HFFc6 (cell line): ENCODE measurements at places on chromosomes 2 and 18.

GRCh38 chr2:240736281-240737250 is 44.9 kb downstream of the AQP12A start:
- no peak overlapping the region for H3K27ac ChIP-seq
- no peaks in the 10 kb centered on the region for H3K36me3 ChIP-seq
- DNase-seq, result no peak
- no peaks in the 10 kb centered on the region for H3K4me1 ChIP-seq
- H3K27me3 ChIP-seq, result peaks cover 31% of the 10 kb centered on the region

DNA sequence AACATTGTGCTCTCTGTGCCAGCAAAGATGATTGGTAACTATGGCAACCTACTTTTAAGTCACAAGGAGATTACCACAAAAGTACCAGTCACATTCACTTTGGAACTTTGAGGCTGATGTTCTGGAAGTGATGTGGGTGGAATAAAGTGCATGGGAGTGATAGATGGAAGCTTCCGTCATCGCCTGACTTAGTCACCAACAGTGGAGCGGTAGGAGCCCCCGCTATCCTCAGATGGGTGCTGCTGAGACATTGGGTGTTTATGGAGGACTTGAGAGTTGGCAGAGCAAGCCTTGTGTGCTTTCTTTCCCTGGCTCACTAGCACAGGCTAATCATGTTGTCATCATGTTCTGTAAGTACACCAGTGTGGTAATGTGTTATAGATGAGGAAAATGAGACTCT is 4.6 kb downstream of the PPP1R7 start:
- no peak for DNase-seq
- H3K4me3 ChIP-seq, result no peak overlapping the region
- H3K27me3 ChIP-seq, result peaks cover 4% of the 10 kb centered on the region
- peak overlapping the region; percentile 58; the same call in 1 of the 2 replicates for H3K27ac ChIP-seq
- peaks cover 67% of the 10 kb centered on the region for H3K4me1 ChIP-seq

- H3K27ac ChIP-seq, result no peak overlapping the region
- no peaks in the 10 kb centered on the region for H3K36me3 ChIP-seq
- no peak overlapping the region for H3K4me3 ChIP-seq
- no peak for DNase-seq
Measured at GRCh38 chr18:33183136-33183535, 257.4 kb downstream of the CCDC178 start.

DNA sequence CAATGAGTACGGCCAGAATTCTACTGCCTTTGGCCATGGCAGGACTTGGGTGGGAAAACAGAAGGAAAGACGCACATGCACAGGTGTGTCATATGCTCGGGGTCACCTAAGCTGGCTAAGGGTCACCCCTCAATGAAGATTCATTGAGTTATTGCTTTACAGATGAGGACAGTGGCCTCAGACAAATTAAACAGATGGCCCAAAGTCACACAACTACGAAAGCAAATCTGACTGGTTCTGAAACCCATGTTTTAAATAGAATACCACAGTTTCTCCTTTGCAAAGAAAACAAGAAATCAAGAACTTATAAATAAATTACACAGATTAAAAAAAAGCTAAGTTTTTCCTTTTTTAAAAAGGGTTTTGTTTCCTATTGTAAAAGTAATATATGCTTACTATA is 70.5 kb downstream of the ID2 start:
- H3K27me3 ChIP-seq, result no peaks in the 10 kb centered on the region
- no peak overlapping the region for H3K4me3 ChIP-seq
- DNase-seq, result no peak
- peaks cover 17% of the 10 kb centered on the region for H3K4me1 ChIP-seq
- peaks cover 17% of the 10 kb centered on the region for H3K36me3 ChIP-seq

- H3K27me3 ChIP-seq, result peaks cover 14% of the 10 kb centered on the region
- no peaks in the 10 kb centered on the region for H3K36me3 ChIP-seq
- peak; percentile 10 for DNase-seq
- H3K4me3 ChIP-seq, result no peak overlapping the region
- no peak overlapping the region for H3K27ac ChIP-seq
Measured at GRCh38 chr2:127901339-127902056, 15.7 kb upstream of the AMMECR1L start.

GRCh38 chr2:198054299-198054698 is 249.9 kb downstream of the PLCL1 start:
- H3K27me3 ChIP-seq, result no peaks in the 10 kb centered on the region; the same call in 1 of the 2 replicates
- no peaks in the 10 kb centered on the region for H3K36me3 ChIP-seq
- DNase-seq, result peak; percentile 21
- no peak overlapping the region for H3K4me3 ChIP-seq

DNA sequence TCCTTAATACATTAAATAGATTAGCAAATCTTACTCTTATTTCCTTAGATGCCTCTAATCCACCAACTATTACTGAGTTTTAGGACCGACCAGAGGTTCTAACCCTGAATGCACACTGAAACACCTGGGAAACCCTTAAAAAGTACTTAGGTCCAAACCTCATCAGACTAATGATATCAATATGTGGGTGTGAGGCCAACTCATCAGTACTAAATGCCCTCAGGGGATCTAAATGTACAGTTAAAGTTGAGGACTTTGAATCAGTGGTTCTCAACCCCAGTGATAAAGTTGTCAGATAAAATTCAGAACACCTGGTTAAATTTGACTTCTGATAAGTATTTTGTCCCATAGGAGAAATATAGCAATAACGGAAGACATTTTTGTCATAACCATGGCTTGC is 20.9 kb downstream of the MMADHC start:
- DNase-seq, result no peak
- peaks cover 36% of the 10 kb centered on the region for H3K36me3 ChIP-seq
- H3K27ac ChIP-seq, result no peak overlapping the region
- H3K27me3 ChIP-seq, result no peaks in the 10 kb centered on the region

DNA sequence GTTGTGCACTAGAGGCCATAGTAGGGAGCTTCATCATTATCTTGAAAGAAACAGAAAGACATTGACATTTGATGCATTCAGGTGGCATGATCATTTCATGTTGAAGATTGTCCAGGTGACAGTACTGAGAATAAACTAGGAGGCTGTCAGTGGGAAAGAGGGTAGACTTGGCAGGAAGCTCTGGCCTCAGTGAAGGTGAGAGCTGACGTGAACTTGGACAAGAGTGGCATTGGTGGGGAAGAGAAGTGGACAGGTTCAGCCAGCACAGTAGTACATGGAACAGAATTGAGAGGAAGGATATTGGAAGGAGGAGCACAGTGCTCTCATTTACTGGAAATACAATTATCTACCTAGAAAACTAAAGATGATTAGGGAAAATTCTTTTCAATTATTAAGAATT is 245.2 kb downstream of the CYRIA start:
- H3K4me1 ChIP-seq, result no peaks in the 10 kb centered on the region
- peaks cover 1% of the 10 kb centered on the region; the same call in 1 of the 2 replicates for H3K27me3 ChIP-seq
- H3K27ac ChIP-seq, result no peak overlapping the region

DNA sequence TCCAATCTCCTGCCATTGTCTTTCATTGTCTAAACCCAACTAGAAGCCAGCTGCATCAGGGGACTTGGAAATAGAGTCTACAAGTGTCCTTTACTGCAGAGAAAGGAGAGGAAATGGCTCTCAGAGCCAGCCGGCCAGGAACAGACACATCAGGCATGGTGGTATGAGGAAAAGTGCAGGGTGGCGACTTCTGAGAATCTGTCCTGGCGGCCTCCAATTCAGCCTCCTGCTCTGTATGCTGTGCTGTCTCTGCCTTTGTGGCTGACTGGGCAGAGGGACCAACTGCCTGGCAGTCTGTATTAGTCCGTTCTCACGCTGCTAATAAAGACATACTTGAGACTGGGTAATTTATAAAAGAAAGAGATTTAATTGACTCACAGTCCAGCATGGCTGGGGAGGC is 36.8 kb upstream of the AQP4 start:
- H3K27me3 ChIP-seq, result no peaks in the 10 kb centered on the region
- H3K36me3 ChIP-seq, result peaks cover 5% of the 10 kb centered on the region; the same call in 1 of the 2 replicates
- no peak overlapping the region for H3K4me3 ChIP-seq
- H3K27ac ChIP-seq, result no peak overlapping the region
- H3K4me1 ChIP-seq, result no peaks in the 10 kb centered on the region

- no peaks in the 10 kb centered on the region for H3K4me1 ChIP-seq
- no peak overlapping the region for H3K27ac ChIP-seq
- DNase-seq, result no peak
- no peak overlapping the region for H3K4me3 ChIP-seq
Measured at GRCh38 chr2:100041946-100042345, 100.4 kb downstream of the AFF3 start.

GRCh38 chr2:215425021-215425782 is 10.7 kb downstream of the FN1 start:
- H3K27ac ChIP-seq, result peak overlapping the region; percentile 54
- H3K27me3 ChIP-seq, result peaks cover 13% of the 10 kb centered on the region
- H3K4me1 ChIP-seq, result peaks cover 72% of the 10 kb centered on the region

DNA sequence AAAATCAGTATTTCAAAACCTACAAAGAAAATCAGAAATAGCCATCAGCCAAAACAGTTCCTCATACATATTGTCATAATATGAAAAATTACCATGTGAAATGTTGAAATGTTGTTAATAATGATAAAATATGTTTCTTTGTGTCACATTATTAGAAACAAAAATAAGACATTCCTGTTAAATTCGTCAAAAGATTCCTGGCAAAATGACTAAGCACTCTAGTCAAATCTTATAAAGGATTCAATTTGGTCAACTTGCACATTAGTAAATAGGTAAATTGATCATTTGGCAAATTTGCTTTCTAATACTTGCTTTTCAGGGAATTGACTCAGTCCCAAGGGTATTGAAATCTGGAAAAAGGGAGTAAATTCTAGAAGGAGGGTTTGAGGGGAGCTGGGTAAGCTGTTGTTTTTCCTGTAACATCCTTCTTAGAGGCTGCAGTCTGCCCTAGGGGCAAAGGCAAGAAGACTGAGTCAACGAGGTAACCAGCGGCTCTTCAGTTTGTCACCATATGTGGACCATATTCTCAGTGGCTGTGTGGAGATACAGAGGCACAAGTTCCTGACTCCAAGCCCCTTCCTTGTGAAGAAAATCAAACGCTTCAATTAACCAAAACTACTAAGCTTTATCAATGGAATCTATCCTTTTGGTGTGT is 482.3 kb downstream of the TNS1 start:
- peak overlapping the region; percentile 58 for H3K4me3 ChIP-seq
- peak; percentile 54 for DNase-seq
- H3K27me3 ChIP-seq, result peaks cover 3% of the 10 kb centered on the region; the same call in 1 of the 2 replicates
- no peaks in the 10 kb centered on the region for H3K36me3 ChIP-seq
- H3K4me1 ChIP-seq, result peaks cover 27% of the 10 kb centered on the region

- no peaks in the 10 kb centered on the region for H3K27me3 ChIP-seq
- H3K27ac ChIP-seq, result no peak overlapping the region
- peaks cover 51% of the 10 kb centered on the region for H3K4me1 ChIP-seq
- no peak overlapping the region for H3K4me3 ChIP-seq
- peak; percentile 42 for DNase-seq
Measured at GRCh38 chr2:222568865-222569264, 87.0 kb downstream of the FARSB start.

GRCh38 chr2:238009563-238009962 is 42.7 kb downstream of the UBE2F start:
- H3K27me3 ChIP-seq, result peaks cover 2% of the 10 kb centered on the region
- no peak overlapping the region for H3K27ac ChIP-seq
- no peak overlapping the region for H3K4me3 ChIP-seq
- H3K4me1 ChIP-seq, result no peaks in the 10 kb centered on the region
- DNase-seq, result no peak

GRCh38 chr2:225649274-225649673 is 249.8 kb downstream of the NYAP2 start:
- no peak overlapping the region for H3K27ac ChIP-seq
- no peak for DNase-seq
- no peaks in the 10 kb centered on the region for H3K4me1 ChIP-seq
- H3K4me3 ChIP-seq, result no peak overlapping the region
- H3K27me3 ChIP-seq, result peaks cover 8% of the 10 kb centered on the region

GRCh38 chr2:7031547-7032245 is 114.5 kb downstream of the RNF144A start:
- no peak overlapping the region for H3K27ac ChIP-seq
- DNase-seq, result no peak
- peaks cover 9% of the 10 kb centered on the region; the same call in 1 of the 2 replicates for H3K36me3 ChIP-seq
- no peak overlapping the region for H3K4me3 ChIP-seq
- H3K4me1 ChIP-seq, result no peaks in the 10 kb centered on the region
- H3K27me3 ChIP-seq, result peaks cover 5% of the 10 kb centered on the region

DNA sequence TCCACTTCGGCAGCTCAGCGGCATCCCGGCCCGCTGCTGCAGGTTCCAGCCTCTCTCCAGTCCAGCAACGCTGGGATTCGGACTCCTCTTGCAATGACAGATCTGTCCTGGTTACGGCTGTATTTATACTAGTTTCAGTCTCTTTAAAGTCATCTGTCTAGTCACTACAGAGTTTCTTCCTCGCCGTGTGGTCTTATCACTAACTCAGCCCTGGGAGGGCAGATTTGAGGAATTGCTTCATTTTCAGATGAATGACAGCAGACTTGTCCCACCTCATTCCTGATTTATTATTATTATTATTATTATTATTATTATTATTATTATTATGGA is 2.2 kb downstream of the KLHL29 start:
- peaks cover 13% of the 10 kb centered on the region for H3K4me1 ChIP-seq
- H3K4me3 ChIP-seq, result peak overlapping the region; percentile 99
- no peaks in the 10 kb centered on the region for H3K36me3 ChIP-seq
- H3K27me3 ChIP-seq, result peaks cover 4% of the 10 kb centered on the region
- DNase-seq, result no peak

GRCh38 chr2:9336576-9337314 is 86.6 kb downstream of the ITGB1BP1 start:
- peaks cover 62% of the 10 kb centered on the region for H3K36me3 ChIP-seq
- peak overlapping the region; percentile 62 for H3K27ac ChIP-seq
- peaks cover 7% of the 10 kb centered on the region for H3K27me3 ChIP-seq
- H3K4me1 ChIP-seq, result peaks cover 37% of the 10 kb centered on the region
- peak overlapping the region; percentile 30; the same call in 1 of the 2 replicates for H3K4me3 ChIP-seq
- peak; percentile 84 for DNase-seq

DNA sequence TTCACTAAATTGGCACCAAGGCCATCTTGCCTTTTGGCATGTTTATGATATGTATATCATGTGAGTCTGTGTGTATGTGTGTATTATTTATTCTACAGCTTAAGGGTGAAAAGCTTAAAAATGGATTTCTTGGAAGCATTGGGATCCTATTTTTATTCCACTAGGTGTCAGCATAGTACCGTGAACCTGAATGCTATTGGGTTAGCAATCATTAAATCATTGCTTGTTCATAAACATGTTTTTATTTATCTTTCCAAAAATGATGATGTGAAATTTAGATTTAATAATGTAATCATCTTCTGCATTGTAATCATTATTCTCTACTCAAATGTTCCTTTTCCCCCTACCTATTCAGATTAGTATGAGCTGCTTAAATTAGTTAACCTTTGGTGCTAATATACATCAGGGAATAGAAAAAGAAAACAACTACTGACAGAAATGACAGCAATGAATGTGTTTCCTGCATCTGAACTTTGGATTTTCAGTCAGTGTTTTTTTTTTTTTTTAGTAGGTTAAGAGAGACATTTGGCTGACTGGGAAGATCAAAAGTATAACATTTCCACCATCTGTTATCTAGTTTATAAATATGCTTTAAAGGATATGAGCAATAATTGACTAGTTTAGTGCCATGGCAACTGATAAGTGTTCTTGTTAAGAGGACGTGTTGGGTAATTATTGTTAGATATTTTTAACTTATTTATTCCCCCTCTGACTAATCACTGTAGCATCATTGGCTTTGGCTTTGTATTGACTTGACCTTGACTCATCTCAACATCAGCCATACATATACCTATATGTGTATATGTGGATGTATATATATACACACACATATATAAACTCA is 14.1 kb upstream of the ZSWIM2 start:
- no peaks in the 10 kb centered on the region for H3K36me3 ChIP-seq
- H3K4me1 ChIP-seq, result peaks cover 7% of the 10 kb centered on the region
- H3K27ac ChIP-seq, result no peak overlapping the region
- no peaks in the 10 kb centered on the region for H3K27me3 ChIP-seq
